Sciatic nerve (tissue), 2 donors: ENCODE measurements at places on chromosomes 3 and 15. TPM values are rescaled to one million over a fixed set of nuclear protein-coding genes. Genes with fewer than 3 reads are reported as not detected.

GAP43 gene
- total RNA-seq = 6.0 TPM

RUVBL1 gene
- 26.7 TPM for total RNA-seq

MME gene
- total RNA-seq = 296 TPM

GRCh38 chr3:56800832-56801661 lies 702 bp downstream of the ARHGEF3 start:
- no peak for DNase-seq

- no peak for DNase-seq
Observed at GRCh38 chr3:131948806-131949205, 86.0 kb downstream of the CPNE4 start.

GRCh38 chr3:150407808-150408220 lies 284 bp upstream of the TSC22D2 start:
- DNase-seq = no peak

DNA sequence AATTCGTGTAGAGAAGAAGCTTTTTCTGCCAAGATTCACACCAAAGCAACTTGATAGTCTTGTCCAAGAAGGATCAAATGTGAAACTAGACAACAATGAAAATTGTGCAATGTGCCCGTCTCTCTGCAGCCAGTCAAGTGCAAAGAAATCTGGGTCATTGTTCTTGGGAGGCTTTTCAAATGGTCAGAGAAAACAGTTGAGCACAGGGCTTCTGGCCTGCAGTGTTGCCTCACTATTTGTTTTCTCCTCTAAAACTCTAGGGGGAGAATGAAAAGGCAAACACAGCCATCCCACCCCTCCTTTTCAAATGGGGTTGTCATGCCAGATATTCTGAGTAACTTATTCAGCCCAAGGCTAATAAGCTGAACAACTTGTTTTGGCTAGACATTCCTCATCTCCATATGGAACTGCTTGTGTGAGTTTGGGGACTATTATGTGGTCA lies 417.6 kb upstream of the CDIN1 start:
- DNase-seq = no peak

GRCh38 chr3:174089592-174089991 lies 692.0 kb downstream of the NLGN1 start:
- DNase-seq = no peak
